Right cardiac atrium (tissue), 5 donors: ENCODE measurements at places on chromosomes 7 and 10. TPM values are rescaled to one million over a fixed set of nuclear protein-coding genes. Genes with fewer than 3 reads are reported as not detected.

Gene LIPF
- polyA plus RNA-seq, result 0.57 TPM

- no peak for DNase-seq
Observed at GRCh38 chr10:73956476-73957359, 41.2 kb upstream of the VCL start.

DNA sequence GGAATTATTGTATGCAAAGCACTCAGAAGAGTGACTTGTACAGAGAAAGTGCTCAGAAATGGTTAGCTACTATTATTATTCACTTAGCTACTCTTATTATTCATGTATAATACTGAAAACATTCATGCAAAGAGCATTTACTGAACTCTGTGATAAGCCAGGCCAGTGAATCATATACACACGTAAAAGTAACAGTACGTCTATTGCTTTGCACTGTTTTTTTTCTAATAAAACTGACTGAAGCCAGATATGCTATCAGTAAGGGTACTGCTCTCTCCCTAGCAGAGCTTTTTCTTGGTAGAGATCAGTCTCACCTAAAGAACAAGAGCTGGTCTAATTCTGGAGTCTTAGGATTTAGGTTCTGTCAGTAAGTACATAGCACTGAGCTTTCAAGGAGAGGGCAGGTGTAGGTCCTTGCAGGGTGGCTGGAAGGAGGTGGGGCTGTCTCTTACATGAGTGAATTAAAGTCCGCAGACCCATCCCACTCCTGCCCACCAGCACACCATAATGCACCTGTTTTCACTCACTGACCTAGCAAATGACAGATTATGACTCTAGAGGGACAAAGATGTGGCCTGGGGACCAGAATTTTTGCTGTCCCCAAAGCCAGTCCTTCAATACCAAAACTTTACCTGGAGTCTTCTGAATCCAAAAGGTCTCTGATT, 145.9 kb downstream of the ARID5B start:
- no peak for DNase-seq

DNA sequence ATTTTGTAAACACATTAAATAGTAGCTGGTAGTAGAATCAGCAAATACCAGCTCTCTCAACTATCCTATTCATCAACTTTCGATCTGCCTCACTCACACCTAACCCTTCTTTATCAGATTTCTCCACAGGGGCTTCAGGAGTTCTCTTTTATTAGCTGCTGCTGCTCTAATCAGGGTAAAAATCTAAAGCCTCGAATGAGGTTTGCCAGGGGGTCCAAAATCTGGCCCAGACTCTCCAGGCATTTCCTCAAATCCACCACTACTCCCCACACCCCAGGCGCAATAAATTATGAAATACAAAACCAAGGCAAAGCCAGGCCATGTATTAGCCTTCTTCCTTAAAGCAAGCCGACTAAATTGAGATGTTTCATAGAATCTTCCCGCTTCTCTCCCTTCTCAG, 2.3 kb downstream of the RNF216 start:
- no peak for DNase-seq

GRCh38 chr7:130332259-130333053, 12.2 kb upstream of the CPA5 start:
- no peak for DNase-seq

DNA sequence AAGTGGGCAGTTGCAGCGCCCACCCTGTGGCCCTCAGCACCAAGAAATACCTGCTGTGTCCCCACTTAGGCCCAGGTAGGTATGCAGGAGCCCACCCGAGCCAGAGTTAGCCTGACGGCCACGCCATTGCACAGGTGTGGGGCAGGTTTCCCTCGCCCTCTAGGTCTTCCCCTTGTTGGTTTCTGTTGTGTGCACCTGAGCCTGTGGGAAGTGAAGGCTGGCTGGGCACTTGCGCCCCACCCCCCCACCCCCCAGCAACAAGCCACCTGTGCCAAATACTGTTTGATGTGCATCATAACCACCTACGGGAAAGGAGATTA, at the start of gene CCDC201:
Gene CCDC201 (minus strand): TSS at position 48 of the 320 bp plus-strand sequence. CDS start 75 bp downstream, outside the sequence.
- no peak for DNase-seq

DNA sequence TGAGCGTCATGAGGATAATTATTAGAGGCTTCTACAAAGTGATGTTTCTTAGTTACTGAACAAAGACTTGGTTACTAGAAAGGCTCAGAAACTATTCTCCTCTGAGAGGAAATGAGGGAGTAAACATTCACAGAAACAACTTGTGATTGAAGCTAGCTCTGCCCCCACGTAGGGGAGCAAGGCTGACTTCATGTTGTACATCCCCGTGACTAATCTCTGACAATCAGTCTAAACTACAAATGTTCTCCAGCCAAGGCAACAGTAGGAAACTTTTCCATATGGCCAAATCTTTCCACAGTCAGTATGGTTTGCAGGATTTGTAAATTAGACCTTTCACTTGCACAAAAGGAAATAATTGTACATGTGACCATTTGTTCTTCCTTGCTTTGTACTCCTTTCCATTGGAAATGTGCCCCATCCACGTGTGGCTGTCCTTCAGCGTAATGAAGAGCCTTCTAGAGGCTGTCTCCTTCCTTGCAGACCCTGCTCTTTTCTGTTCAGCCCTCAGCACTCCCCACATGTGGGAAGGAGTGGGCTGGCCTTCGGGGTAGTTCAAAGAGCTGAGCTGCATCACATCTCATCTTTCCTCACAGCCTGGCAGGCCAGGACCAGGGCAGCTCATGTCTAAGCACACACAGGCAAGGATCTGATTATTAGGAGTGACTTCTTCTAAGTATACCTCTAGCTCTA, 93.5 kb downstream of the PCGF5 start:
- no peak for DNase-seq

DNA sequence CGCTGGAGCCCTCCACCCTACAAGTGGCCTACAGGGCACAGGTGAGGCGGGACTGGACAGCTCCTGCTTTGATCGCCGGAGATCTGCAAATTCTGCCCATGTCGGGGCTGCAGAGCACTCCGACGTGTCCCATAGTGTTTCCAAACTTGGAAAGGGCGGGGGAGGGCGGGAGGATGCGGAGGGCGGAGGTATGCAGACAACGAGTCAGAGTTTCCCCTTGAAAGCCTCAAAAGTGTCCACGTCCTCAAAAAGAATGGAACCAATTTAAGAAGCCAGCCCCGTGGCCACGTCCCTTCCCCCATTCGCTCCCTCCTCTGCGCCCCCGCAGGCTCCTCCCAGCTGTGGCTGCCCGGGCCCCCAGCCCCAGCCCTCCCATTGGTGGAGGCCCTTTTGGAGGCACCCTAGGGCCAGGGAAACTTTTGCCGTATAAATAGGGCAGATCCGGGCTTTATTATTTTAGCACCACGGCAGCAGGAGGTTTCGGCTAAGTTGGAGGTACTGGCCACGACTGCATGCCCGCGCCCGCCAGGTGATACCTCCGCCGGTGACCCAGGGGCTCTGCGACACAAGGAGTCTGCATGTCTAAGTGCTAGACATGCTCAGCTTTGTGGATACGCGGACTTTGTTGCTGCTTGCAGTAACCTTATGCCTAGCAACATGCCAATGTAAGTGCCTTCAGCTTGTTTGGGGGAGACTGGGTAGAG, at the start of gene COL1A2:
Gene COL1A2 (plus strand): TSS at position 459 of the 704 bp plus-strand sequence. CDS start 137 bp downstream, at position 596.
- DNase-seq, result peak; percentile 93

DNA sequence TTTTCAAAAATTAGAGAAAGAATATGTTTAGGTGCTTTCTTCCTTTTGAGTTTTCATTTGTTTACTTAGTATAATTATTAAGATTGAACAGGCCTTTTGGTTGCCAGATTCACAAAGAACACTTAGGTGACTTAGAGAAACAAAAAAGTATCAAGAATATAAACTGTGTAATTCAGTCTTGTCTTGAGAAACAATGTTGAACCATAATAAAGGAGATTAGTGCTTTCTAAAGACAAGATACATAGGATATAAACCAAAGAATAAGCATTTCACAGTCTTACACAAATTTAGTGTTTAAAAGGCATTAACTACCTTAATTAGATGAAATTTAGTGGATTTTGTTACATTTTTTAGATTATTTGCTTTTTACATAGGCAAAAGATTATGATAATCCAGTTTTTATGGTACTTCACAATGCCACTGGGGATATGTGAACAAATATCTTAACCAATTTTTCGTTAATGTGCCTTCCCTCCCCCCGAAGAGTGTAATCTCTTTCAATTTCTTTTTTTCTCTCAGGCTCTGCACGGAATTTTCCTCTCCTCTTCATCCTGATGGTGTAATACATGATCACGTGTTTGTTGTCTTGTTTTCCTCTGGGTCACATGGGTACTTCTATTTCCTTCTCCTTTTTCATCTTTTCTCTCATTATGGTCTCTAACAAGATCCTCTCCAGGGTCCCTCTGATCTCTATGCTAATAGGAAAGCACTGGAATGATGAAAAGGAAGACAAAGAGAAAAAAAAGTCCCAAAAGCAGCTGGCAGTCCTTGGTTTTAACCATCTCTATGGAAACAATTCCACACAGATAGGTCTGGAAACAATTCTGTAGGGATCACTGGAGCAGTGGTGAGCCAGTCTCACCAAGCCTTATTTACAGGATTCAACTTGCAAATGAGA, 3.7 kb upstream of the HNRNPH3 start:
- DNase-seq, result no peak

- DNase-seq, result no peak
Observed at GRCh38 chr10:96450529-96451207, 63.1 kb downstream of the TLL2 start.

GRCh38 chr10:98296524-98296923, 28.5 kb upstream of the LOXL4 start:
- no peak for DNase-seq

DNA sequence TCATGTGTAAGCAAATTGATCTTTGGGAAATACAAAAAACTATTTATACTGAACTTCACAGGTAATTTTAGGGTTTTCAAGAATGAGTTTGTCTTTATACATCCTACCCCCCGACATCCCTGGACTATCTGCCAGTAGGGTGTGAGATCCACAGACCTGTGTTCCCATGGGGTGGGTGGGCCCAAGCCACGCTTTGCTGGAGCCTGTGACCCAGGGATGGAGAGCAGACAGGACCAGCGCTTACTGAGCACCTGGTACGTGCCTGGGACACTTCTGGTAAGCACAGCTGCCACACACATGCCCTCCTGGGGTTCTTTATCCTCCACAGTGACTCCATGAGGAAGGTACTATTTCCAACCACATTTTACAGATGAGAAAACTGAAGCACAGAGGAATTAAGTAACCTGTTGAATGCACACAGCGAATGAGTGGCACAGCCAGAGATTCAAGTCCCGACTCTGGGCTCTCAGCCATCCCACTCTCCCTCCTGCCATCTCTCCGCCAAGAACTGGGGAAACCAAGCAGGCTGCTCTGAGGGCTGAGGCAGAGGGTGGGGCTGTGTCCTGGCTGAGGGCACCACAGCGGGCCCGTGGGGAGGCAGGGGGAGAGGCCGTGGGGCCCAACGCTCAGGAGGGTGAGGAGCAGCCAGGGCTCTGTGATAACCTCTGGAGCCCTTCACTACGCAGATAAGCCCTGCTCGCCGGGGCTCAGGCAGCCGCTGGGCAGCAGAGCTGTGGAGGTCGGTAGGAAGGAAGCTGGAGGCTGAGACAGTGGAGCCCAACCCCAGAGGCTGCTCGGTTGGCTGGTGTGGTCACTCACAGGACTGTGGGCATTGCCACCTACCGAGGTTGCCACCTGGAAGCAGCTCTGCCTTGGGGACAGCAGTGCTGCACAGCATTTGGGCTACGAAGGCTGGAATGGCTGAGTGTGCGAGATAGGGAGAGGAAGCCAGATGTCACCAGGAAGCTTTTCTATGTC, 124.2 kb downstream of the ARHGAP22 start:
- peak; percentile 51 for DNase-seq

GRCh38 chr7:92904244-92905131, 68.1 kb upstream of the CDK6 start:
- DNase-seq, result no peak

- no peak for DNase-seq
Observed at GRCh38 chr10:42933448-42934340, 143.2 kb upstream of the RET start.

DNA sequence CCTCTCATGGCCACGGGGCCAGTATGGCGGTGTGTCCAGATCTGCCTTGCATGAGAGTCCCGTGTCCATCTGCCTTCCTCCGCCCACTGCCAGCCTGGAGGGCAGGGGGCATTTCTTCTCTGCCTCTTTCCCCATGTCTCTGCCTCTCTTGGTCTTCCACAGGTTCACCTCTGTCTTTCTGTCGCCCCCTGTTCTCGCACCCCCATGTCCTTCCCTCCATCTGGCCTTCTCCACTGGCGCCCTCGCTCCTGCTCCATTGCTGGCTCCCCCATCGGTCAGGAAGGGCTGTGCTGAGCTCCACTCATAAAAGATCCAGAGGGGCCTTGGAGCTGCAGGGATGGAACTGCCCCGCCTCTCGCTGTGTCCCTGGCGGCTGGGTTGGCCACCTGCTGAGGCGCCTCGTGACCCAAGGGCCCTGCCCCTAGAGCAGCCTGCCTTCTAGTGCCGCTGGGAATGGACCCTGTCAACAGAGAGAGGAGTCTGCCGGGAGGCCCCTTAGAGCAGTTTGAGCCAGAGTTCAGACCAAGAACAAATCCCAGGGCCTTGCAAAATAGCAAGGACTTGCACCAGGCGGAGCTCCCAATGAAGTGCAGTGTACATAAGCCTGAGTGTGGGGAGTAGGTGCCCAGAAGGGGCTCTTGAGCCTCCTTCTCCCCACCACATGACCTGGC, 42.0 kb downstream of the GOLGA7B start:
- DNase-seq, result peak; percentile 48

GRCh38 chr10:100529475-100530298, at the start of gene NDUFB8:
NDUFB8 (minus strand) TSS chr10:100529871; CDS start chr10:100529851, 20 bp downstream.
- DNase-seq, result peak; percentile 91

DNA sequence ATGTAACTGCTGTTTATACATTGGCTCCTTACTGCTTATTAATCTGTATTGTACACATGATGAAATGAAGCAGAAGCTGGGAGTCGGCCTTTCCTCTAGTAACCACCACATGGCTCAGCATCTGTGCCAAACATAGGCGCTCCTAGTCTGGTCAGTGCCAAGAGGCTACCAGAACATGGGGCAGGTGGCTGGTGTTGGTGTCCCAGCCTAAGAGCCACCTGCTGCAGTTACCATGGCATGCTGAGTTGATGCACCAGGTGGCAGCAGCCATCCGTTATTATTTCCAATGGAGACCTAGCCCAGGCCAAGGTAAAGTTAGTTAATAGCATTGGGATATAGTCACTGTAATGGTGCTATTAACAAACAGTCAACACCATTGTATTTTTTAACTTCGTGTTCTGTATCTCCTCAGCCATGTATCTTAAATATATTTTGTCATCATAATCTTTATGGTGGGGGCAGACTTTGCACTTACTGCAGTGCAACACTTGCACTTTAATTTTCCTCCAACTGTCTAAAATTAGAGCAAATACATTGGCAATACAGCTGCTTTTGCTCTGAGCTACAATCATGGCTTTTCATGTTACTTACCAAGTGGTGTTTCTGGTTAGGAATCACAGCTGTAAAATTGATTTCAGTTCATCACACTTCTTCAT, 33.1 kb downstream of the HBP1 start:
- peak; percentile 36 for DNase-seq

- no peak for DNase-seq
Observed at GRCh38 chr7:117312593-117313580, 10.0 kb downstream of the WNT2 start.

Gene ATRNL1
- 0.75 TPM for polyA plus RNA-seq

GRCh38 chr10:48231178-48231577, 43.3 kb downstream of the FRMPD2 start:
- DNase-seq, result no peak

DNA sequence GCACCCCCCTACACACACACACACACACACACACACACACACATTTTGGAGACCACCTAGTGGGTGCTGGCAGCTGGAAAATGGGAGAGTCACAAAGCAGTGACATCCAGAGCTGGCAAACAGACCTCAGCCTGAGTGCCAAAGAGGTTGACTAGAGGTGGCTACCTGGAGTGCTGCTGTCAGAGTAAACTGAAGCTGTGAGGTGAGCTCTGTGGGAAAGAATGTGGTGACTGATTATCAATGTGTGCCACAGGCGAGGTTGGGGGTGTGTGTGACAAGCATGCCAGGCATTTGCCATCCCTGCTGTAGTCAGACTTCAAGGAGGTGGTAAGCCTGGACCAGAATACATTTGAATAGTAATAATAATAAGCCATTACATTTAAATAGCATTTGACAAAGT, 120.6 kb downstream of the SLIT1 start:
- DNase-seq, result no peak
